Breast epithelium (tissue), 4 donors: ENCODE measurements at places on chromosomes 2 and 18. TPM values are rescaled to one million over a fixed set of nuclear protein-coding genes. Genes with fewer than 3 reads are reported as not detected.

- DNase-seq, result no peak
These were observed 20.1 kb downstream of the ST8SIA3 start for GRCh38 chr18:57372444-57372843.

GRCh38 chr18:6920099-6920955, 190.8 kb downstream of the ARHGAP28 start:
- no peak for DNase-seq

GRCh38 chr2:55856936-55857335, 66.6 kb downstream of the EFEMP1 start:
- DNase-seq, result no peak

GRCh38 chr18:48547531-48547981, 8.7 kb downstream of the CTIF start:
- no peak for DNase-seq

DNA sequence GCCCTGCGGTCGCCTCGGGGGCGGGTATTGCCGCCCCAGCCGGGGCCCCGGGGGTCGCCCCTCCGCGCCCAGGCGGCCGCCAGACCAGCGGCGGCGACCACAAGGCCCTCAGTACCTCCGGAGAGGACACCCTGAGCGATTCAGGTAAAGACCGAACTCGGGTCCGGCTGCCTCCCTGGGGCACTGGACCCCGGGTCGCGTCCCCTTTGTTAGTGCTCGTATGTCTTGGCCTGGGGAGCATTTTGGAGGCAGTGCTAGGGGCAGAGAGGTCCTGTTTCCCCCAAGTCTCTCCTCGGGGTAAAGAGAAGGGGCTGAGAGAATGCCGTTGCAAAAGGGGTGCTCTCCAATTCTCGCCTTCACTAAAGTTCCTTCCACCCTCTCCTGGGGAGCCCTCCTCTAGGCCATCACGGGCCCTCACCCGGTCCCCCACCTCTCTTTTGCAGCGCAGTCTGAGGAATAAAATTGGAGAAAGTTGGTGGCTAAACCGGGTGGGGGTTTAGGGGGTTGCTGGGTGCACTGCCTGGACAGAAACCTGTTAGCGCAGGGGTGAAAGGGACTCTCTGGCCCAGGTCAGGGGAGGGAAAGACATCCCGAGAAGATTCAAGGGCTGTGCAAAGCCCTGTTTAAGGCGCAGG, 2.5 kb downstream of the MYCN start:
- DNase-seq, result no peak

- DNase-seq, result no peak
These were observed 2.8 kb downstream of the ASB18 start for GRCh38 chr2:236261452-236261851.

The VIT gene
- 9.2 TPM for total RNA-seq

GRCh38 chr2:155442755-155443372, 744.4 kb downstream of the KCNJ3 start:
- no peak for DNase-seq

DNA sequence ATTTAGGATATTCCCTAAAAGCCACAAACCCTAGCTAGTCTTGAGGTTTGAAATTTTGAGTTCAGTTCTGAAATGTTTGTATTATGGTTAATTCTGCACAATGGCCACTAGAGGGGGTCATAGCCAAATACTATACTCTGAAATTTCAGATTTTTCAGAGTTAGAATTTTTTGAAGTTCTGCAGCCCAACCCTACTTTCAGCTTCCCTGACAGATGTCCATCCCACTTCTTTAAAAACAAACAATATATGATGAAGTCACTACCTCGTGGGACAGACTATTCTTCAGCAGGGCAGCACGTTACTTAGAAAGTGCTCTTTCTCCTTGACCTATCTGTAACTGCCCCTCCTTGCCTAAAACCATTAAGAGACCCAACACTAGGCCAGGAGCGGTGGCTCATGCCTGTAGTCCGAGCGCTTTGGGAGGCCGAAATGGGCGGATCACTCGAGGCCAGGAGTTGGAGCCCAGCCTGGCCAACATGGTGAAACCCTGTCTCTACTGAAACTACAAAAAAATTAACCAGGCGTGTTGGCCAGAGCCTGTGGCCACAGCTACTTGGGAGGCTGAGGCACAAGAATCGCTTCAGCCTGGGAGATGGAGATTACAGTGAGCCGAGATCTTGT, 48.2 kb upstream of the PAPOLG start:
- no peak for DNase-seq

DNA sequence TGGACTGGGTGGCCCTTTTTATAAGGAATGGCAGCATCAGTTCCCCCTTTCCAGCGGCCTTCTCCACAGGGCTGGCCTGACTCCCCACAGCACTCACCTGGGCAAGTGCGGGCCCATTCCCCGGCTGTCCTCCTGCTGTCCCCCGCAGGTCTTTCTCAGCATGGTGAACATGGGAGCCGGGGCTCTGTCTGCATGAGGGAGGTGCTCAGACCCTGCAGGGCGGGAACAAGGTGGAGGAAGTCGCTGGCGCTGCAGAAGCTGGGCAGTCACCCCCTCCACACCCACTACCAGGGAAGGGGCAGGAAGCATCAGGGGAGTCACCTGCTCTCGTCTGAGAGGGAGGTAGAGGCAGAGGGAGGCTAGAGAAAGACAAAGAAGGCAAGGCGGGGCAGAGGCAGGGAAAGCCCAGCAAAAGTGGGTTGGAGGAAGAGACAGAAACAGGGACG, 12.2 kb downstream of the HES6 start:
- no peak for DNase-seq

The ADRA2B gene
- total RNA-seq, result 1.4 TPM

DNA sequence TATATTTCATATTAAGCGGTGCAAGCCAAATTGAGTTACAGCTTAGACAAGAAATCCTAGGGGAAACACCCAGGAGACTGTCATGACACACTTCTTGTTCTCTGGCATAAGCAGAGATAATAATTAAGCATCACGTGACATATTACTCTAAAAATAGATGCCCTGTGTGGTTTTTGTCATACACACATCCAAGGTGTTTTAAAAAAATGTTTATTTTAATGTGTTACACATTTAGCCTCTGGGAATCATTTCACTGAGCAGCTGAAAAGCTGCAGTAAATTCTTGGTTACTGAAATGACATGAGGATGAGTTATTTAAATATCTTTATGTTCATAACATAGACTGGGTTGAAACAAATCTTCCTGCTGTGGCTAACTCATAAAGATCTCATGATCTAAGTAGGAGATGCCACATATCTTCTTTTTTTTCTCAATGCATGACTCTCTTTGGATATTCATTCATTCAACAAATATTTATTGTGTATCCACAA, 38.0 kb upstream of the ERMN start:
- DNase-seq, result no peak

- no peak for DNase-seq
These were observed 285.3 kb downstream of the GRB14 start for GRCh38 chr2:164335947-164336346.

The C1QL2 gene
- total RNA-seq, result 0.15 TPM
